ENCODE measurements at places on chromosomes 1 and 21.
A peak's percentile ranks its signal among the peaks of the same experiment; 100 is the strongest.

DNA sequence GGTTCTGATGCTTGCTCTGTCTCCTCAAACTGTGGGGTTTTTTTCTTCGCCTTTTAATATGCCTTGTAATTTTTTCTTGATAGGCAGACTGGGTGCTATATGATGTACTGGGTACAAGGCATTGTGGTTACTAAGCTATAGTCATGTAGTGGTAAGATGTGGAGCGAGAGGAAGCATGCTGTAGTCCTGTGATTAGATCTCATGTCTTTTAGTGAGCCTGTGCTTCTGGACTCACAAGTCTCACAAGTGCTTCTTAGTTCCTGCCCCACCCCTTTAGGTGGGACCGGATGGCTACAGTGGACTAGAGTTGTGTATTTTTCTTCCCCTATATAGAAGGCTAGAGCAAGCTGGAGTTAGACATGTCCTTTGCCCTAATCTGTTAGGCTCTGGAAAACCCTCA is 178.7 kb downstream of the DNM3 start:
- DNase-seq = no peak

- peak; percentile 96 for DNase-seq
These were observed 34.6 kb downstream of the CFAP57 start for GRCh38 chr1:43206600-43207228.

DNA sequence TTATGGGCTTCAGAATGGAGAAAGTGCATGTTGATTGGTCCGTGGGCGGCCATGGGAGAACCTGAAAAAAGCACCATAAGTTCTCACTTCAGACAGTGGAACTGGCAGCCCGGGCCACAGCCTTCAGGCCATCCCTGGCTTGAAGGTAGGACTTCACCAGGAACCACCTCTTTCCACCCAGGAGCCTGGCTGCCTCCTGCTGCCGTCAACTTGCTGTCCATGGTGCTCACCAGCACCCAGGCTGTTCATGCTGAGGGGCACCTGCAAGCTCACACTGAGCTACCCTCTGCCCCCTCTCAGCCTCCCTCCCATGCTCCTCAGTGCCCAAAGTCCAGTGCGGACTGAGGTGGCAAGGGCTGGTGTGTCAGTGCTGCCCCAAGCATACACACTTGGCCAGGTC is 12.9 kb upstream of the FNBP1L start:
- no peak for DNase-seq

DNA sequence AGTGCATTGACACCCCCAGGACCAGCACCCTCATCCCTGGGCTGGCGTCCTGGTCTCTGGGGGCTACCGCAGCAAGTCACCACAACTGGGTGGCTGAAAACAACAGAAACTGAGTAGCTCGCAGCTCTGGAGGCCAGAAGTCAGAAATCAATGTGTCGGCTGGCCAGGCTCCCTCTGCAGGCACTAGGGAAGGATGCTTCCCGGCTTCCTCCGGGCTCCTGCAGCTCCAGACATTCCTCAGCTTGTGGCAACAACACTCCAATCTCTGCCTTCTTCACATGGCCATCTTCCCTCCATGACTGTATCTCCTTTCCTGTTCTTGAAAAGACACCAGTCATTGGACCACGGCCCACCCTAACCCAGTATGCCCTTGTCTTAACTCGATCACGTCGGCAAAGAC is 224.2 kb downstream of the NPHP4 start:
- no peak for DNase-seq

DNA sequence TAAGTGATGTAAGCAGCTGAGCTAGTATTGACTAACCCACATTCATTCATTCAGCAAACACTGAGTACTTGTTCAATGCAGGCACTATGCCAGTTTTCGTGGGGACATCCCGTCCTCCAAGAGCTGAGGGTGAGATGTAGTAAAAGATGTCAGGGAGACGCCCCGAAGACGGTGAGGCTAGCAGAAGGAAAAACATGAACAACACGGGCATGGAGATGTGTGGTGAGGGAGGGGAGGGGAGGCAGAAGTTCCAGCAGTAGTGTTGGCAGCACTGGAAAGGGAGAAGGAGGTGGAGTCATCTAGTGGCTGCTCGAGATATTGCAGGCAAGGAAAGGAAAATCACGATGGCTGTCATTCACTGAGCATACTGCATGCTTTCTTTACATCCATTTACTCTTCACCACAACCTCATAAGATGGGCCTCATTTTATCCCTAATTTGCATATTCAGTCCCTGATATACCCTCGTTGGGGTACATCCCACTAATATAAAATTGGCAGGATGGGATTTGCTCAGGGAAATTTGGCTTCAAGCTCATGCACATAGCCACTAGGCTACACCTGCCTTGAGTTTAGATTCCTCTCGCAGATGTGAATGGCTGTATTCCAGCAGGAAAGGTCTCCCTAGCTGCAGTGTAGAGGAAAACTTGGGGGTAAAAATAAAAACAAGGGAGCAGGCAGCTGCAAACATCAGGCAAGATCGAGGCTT is 14.5 kb downstream of the PDZK1IP1 start:
- DNase-seq = peak; percentile 72

DNA sequence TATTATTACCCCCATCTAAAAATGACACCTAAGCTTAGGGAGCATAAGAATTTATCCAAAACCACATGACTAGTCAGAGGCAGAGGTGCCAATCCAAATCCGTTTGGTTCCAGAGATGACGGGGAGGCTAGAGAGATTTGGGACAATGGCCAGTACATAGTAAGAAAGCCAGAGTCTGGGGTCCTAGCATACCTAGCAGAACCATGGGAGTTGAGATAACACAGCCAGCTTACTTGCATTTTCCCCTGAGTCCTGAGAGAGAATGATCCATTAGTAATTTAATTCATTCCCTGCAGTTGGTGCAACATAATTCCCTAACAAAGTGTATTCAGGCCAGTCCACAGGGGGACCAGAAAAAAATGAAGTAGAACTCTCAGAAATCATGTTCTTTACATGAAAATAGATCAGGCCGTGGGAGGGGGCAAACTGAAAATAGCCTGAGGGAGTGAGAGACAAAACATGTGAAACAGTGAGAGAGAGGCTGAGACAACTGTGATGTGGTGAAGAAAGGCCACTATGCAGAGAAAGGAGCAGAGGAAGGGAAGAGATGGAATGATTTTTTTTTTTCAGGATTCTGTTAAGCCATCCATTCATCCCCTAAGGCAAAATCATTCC is 243.3 kb downstream of the BRINP2 start:
- DNase-seq = no peak

Measured in cardiac fibroblast (primary cell).